ENCODE measurements at places on chromosomes 11 and 22.

DNA sequence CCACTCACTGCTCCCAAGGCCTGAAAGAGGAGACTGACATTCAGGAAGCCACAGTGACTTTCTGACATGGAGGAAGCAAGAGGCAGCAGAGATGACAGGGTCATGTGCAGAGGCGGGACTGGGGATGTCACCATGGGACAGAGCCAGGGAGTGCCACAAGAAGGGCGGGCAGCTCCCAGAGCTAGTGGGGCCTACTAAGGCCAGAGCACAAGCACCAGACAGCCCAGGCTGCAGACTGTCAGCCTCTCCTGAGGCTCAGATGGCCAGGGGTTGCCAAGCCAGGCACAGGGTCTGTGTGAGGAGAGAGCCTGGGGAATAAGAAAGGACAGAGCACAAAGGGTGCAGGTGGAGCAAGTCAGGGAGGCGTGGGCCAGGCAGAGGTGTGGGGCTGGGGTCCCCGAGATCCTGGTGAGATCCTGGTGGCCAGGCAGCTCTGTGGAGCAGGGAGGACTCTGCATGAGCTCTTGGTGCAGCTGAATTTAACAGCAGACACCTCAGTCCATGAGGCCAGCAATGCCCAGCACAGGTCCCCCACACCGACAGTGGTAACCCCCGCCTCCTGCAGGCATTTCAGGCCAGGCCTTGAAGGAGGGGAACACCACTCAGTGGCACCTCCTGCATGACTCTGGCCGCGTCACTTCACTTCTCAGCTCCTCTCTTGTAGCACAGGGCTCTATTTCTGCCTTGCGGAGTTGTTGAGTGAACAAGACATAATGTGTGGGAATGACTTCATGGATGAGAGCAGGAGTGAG is 52.3 kb downstream of the SGSM3 start:
- no peak for DNase-seq

GRCh38 chr22:17695986-17696385 is 57.4 kb downstream of the BCL2L13 start:
- no peak for DNase-seq

GRCh38 chr11:114354076-114354475 is 46.2 kb downstream of the C11orf71 start:
- no peak for DNase-seq

DNA sequence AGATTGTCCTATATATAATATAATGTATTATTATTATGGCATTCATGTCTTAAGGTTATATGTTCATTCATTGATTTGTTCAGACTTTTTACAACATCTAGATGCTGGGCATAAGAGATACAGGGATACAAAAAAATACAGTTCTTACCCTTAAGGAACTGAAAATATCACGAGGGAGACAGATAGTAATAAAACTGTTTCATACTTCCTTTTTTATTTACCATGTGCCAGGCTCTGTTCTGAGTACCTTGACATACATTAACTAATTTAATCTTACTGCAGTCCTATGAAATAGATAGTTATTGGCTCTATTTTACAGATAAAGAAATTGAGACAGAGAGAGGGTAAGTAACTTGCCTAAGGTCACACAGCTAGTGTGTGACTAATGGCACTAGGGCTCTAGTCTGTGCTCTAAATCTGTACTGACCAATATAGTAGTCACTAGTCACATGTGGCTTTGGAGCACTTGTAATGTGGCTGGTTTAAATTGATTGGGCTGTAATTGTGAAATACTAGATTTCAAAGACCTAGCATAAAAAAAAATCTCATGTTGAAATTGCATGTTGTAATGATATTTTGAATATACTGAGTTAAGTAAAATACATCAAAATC is 21.3 kb downstream of the TRIM44 start:
- no peak for DNase-seq

DNA sequence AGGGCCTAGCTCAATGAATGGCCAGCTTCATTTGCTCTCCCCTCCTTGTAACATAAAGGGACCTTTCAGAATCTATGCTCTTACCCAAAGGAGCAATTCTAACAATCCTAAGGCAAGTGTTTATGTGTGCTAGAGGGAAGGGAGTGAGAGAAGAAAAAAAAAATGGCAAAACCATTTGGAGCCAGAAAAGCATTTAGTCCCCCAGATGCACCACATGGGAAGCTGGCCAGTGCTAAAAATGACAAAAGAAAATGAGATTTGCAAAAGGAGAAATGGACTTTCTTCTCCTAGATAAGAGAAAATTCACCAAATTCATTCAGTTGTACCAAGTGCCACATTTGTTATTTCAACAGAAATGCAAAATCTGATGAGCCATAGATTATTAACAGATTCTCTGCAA is 52.8 kb downstream of the SERGEF start:
- DNase-seq, result no peak

DNA sequence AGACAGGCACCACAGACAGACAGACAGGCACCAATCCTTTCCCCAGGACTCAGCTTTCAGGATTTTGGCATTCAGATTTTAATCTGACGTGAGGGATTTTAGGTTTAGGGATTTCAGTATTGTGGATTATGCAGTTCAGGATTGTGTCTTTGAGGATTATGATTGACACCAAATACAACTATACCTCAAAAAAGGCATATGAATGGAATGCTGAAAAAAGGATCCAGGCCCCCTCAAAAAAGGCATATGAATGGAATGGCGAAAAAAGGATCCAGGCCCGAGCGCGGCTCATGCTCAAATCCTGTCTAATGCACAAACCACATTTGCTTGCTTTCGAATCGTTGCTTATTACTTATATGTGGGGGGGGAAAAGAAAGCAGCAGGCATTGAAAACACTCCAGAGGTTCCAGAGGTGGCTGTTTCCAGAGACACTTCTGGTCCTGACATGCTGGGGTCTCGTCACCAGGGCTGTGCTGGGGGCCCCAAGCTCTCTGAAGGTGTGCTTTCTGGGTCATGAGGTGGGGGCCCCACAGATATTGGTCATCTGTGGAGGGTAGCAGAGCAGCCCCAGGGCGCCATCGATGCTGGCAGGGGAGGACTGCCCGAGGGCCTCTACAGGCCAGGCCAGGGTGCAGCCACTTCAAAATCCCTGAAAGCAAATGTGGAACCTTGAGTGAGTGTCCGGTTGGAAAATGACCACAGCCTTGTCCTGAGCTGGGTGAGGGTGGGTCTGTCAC is 16.8 kb upstream of the OSBPL5 start:
- no peak for DNase-seq

GRCh38 chr11:122937983-122938382 is 43.7 kb downstream of the BSX start:
- DNase-seq, result no peak

GRCh38 chr11:36657610-36658267 is 59.7 kb upstream of the RAG2 start:
- DNase-seq, result no peak
